Activated CD4-positive, alpha-beta T cell treated with anti-CD3 and anti-CD28 coated beads for 36 hours (primary cell): ENCODE measurements at places on chromosomes 2 and 18. TPM values are rescaled to one million over a fixed set of nuclear protein-coding genes. Genes with fewer than 3 reads are reported as not detected.
A peak's percentile ranks its signal among the peaks of the same experiment; 100 is the strongest.

DNA sequence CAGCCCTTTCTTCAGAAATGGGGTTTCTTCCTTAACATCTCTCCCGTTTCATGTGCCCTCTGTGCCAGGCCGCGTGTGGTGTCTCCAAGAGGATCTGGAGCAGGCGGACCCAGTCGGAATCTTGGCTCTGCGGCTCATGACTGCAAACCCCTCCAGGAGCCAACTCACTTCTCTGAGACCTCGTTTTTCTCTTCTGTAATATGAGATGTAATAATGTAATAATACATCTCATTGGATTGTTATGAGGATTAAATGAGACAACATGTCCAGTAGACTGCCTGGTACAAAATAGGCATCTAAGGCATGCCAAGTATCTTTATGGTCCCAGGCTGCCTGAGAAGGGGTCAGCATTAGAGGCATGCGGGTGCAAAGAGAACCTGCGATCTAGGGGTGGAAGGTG, 221.3 kb upstream of the REV1 start:
- H3K4me3 ChIP-seq: no peak overlapping the region
- no peak overlapping the region for H3K27ac ChIP-seq
- no peaks in the 10 kb centered on the region for H3K36me3 ChIP-seq
- H3K4me1 ChIP-seq: no peaks in the 10 kb centered on the region

- DNase-seq: no peak
- H3K27ac ChIP-seq: no peak overlapping the region
- no peak overlapping the region for H3K4me3 ChIP-seq
- H3K36me3 ChIP-seq: no peaks in the 10 kb centered on the region
- H3K27me3 ChIP-seq: no peaks in the 10 kb centered on the region
- H3K4me1 ChIP-seq: peaks cover 7% of the 10 kb centered on the region
These were observed 148.3 kb downstream of the LAMA3 start for GRCh38 chr18:23837591-23837990.

GRCh38 chr2:109721626-109722025, 72.5 kb upstream of the RGPD5 start:
- no peak for DNase-seq
- peaks cover 2% of the 10 kb centered on the region for H3K27me3 ChIP-seq
- H3K4me1 ChIP-seq: no peaks in the 10 kb centered on the region
- no peak overlapping the region for H3K4me3 ChIP-seq
- H3K36me3 ChIP-seq: no peaks in the 10 kb centered on the region

DNA sequence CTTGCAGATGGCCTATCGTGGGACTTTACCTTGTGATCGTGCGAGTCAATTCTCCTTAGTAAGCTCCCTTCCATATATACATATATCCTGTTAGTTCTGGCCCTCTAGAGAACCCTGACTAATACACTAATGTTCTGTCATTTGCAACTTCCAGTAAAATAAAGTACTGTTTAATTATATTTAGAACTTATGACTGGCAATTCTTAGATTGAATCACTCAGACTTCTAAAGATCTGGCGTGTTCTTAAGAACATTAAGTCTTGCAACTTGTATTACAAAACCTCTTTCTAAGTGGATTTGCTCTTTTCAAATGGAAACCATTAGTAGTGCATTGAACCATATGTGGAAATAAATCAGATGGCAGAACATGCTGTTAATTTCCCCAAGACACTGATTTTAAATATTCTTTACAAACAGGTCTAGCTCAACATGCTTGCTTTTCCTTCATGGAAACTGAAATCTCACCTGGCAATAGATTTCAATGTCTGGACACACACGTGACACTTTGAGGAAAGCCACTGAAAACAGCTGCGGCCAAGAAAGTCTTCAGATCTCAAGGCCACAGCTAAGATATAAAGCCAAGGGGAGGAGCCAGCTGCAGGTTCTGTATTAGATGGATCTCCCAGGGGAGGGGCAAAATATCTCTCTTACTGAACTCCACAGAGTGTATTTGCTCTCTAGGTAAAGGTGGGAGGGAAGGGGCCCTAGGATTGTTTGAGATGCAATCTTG, 50.6 kb downstream of the PMAIP1 start:
- peaks cover 38% of the 10 kb centered on the region for H3K4me1 ChIP-seq
- H3K27me3 ChIP-seq: peaks cover 2% of the 10 kb centered on the region
- H3K4me3 ChIP-seq: no peak overlapping the region
- peak; percentile 18 for DNase-seq
- H3K36me3 ChIP-seq: no peaks in the 10 kb centered on the region

DNA sequence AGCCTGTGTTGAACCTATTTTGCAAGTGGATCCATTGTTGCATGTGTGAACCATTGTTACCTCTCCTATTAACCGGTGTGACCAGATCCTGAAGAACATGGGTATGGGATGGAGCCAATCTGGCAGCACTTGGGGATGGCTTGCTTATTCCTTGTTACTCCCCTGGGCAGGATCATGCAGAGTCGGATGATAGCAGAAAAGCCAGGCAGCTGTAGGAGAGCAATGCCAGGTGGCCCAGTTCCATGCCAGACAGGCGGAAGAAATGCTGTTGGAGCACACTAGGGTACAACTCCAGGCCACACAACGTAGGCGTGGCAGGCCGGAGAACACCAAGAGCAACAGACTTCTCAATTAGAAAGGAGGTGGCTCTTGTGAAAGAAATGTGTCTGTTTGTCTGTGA, 16.3 kb upstream of the MYO1B start:
- no peaks in the 10 kb centered on the region for H3K36me3 ChIP-seq
- H3K27ac ChIP-seq: no peak overlapping the region
- H3K4me1 ChIP-seq: no peaks in the 10 kb centered on the region
- no peak for DNase-seq

- H3K27me3 ChIP-seq: no peaks in the 10 kb centered on the region
- no peaks in the 10 kb centered on the region for H3K4me1 ChIP-seq
- H3K27ac ChIP-seq: no peak overlapping the region
These were observed 166.9 kb downstream of the RND3 start for GRCh38 chr2:150320608-150321007.

GRCh38 chr2:172242471-172242870, 139.8 kb upstream of the DLX2 start:
- H3K27ac ChIP-seq: no peak overlapping the region
- peaks cover 8% of the 10 kb centered on the region for H3K4me1 ChIP-seq
- no peak overlapping the region for H3K4me3 ChIP-seq
- H3K36me3 ChIP-seq: no peaks in the 10 kb centered on the region

- no peaks in the 10 kb centered on the region for H3K27me3 ChIP-seq
- no peak overlapping the region for H3K27ac ChIP-seq
- DNase-seq: no peak
- no peak overlapping the region for H3K4me3 ChIP-seq
- peaks cover 5% of the 10 kb centered on the region for H3K4me1 ChIP-seq
These were observed 54.1 kb downstream of the ATP8B1 start for GRCh38 chr18:57748770-57749603.

GRCh38 chr2:133591164-133591563, 22.9 kb upstream of the NCKAP5 start:
- no peak overlapping the region for H3K4me3 ChIP-seq
- H3K36me3 ChIP-seq: no peaks in the 10 kb centered on the region
- no peak for DNase-seq
- no peaks in the 10 kb centered on the region for H3K4me1 ChIP-seq

GRCh38 chr2:23745068-23745725, 181.7 kb downstream of the ATAD2B start:
- H3K27me3 ChIP-seq: no peaks in the 10 kb centered on the region
- DNase-seq: no peak
- no peak overlapping the region for H3K27ac ChIP-seq
- no peaks in the 10 kb centered on the region for H3K4me1 ChIP-seq
- peaks cover 21% of the 10 kb centered on the region for H3K36me3 ChIP-seq
- H3K4me3 ChIP-seq: no peak overlapping the region

ACADL gene
- not detected for total RNA-seq

ZNF532 gene
- 7.7 TPM for total RNA-seq

CBLN2 gene
- not detected for total RNA-seq

DOK6 gene
- not detected for total RNA-seq

KCNS3 gene
- total RNA-seq: 0.11 TPM

TGFA gene
- 0.07 TPM for total RNA-seq

IFT172 gene
- 8.7 TPM for total RNA-seq

BOLL gene
- total RNA-seq: not detected
